ENCODE measurements at places on chromosomes 2 and 18. TPM values are rescaled to one million over a fixed set of nuclear protein-coding genes. Genes with fewer than 3 reads are reported as not detected.

DNA sequence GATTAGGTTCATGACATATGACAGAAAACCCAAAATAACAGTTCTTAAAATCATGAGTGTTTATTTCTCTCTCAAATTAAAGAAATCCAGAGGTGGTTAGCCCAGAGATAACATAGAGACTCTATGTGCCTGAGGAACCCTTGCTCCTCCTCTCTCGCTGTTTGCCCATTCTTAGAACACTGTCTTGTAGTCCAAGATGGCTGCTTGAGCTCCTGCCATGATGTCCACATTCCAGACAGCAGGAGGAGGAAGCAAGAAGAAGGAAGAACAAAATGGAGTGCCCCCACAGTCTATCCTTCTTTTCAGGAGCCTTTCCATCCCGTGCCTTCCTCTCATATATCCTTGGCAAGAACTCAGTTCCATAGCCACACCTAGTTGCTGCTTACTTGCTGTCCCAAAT is 13.9 kb upstream of the ST8SIA5 start:
- DNase-seq = no peak

DNA sequence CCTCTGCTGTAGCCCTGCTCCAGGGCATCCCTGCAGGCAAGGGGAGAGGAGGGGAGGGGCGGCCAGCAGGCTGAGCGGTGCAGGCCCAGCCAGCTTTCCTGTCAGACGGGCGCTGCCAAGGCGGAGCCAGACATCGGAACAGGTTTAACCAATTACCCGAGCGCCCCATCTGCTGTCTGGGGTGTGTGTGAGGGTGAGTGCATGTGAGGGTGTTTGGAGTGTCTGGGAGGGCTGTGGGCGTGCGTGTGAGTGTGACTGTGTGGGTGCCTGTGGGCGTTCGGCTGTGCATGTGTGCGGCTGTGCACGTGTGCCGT is 20.0 kb downstream of the EMX1 start:
- no peak for DNase-seq

CCDC85A gene
- 0.04 TPM for total RNA-seq

DNA sequence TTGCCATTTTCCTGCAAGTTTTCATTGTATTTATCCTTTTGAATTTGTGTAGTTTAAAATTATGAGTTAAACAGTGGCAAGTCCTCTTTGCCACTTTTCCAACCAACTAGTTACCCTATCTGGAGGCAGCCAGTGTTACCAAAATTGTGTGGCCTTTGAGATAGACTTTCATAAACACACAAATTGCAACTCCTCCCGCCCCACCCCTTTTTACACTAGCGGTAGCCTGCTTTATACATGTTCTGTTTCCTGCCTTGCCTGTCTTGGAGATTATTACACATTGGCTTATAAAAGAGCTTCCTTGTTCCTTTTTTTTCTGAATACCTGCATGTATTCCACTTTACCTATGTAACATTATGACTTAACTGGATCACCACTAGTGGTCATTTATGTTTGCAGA is 56.5 kb downstream of the RPIA start:
- DNase-seq = no peak

RGPD3 gene
- total RNA-seq = 0.17 TPM

- no peak for DNase-seq
Observed at GRCh38 chr2:228669690-228670089, 488.2 kb upstream of the SPHKAP start.

GRCh38 chr2:129975016-129975774 is 4.3 kb upstream of the RAB6C start:
- no peak for DNase-seq

FAM110C gene
- 2.3 TPM for total RNA-seq

DNA sequence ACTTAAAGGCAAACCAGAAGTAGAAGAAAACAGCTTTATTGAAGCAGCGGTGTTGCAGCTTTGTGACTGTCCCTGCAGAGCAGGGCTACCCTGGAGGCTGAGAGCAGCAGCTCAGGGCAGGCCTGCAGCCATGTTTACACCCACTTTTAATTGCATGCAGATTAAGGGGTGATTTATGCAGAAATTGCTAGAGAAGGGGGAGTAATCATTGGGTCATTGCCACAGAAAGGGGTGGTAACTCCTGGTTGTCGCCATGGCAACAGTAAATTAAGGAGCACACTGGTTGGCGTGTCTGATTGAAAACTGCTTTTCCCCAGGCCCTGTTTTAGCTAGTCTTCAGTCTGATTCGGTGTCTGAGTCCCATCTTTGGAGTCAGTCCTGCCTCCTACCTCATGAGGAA is 195.4 kb upstream of the HDAC4 start:
- DNase-seq = peak; percentile 21

Measured in H7 (cell line).